ENCODE measurements at places on chromosomes 2 and 18. TPM values are rescaled to one million over a fixed set of nuclear protein-coding genes. Genes with fewer than 3 reads are reported as not detected.

- DNase-seq = no peak
Measured at GRCh38 chr18:70107091-70107490, 98.4 kb downstream of the RTTN start.

DNA sequence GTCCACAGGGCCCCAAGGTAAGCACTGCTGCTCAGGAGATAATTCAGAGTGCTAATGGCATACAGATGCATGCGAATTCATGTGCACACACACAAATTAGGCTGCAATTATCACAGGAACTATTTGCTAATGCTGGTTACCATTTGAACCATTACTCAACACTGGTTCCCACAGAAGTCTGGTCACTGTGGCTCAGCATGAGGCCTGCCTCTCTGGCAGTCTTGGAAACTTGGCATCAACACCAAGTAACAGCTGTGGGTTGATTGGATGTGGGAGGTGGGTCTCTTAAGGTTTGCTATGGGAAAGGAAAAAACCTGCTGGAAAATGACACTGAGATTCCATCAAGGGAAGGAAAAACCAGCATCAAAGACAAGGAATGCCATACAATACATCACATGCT, 105.0 kb downstream of the CELF4 start:
- DNase-seq = no peak

- DNase-seq = no peak
Measured at GRCh38 chr2:160575368-160575767, 81.8 kb upstream of the RBMS1 start.

- DNase-seq = peak; percentile 31
Measured at GRCh38 chr2:218569661-218570500, 1.2 kb downstream of the CNOT9 start.

- DNase-seq = no peak
Measured at GRCh38 chr2:73877071-73877802, 15.6 kb upstream of the ACTG2 start.

DNA sequence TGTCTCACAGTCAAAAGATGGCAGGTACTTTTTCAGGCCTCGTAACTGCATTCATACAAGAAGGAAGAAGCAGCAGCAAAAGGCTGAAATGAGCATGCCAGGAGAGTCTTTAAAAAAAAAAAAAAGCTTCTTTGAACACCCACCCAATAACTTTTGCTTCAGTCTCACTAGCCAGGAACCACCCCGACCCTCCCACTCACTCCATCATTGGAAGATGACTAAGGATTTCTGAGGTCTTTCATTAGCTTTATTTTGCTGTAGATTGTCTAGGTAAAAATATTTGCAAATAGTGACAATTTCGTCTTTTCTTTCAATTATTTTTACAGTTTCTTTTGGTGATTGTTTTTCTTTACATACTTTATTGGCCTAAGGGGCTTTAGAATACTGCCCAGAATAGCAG, 37.9 kb downstream of the RBBP8 start:
- DNase-seq = no peak

GRCh38 chr2:106105151-106105922, 88.8 kb downstream of the UXS1 start:
- peak; percentile 20 for DNase-seq

DNA sequence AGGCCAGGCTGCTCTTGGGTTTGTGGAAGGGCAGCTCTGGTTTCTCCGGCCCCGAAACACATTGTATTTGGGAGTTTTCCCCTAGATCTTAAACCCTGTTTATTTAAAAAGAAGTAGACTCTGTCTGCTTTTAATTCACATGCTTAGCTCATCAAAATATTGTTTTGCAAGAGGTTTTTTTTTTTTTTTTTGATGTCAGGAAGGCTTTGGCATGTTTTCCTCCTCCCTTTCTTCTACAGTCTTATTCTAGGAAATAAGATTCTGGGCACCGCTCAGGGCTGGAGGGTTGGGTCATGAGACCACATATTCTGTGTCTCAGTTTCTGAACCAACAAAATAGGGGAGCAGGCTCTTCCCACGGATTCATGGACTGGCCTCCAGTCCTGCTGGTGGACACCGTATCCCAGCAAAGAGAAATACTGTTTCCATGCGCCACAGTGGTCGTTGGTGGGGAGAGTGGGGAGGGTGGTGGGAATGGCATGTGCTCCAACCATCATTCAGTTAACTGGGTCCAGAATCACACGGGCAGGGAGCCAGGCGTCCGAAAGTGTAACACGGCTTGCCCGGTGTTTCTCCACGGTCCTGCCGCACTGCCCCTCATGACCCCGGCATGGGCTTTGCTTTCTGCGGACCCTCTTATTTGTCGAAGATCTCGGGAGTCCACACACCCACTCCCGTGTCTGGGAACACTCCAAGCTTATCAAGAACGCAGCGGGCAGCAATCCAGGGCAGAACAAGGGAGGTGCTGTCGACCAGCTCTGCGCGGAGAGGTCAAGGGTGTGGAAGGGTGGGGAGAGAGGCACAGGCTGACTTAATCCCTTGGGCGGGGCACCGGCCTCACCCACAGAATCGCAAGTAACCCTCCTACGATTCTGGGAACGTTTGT, 176.7 kb downstream of the GLI2 start:
- no peak for DNase-seq

DNA sequence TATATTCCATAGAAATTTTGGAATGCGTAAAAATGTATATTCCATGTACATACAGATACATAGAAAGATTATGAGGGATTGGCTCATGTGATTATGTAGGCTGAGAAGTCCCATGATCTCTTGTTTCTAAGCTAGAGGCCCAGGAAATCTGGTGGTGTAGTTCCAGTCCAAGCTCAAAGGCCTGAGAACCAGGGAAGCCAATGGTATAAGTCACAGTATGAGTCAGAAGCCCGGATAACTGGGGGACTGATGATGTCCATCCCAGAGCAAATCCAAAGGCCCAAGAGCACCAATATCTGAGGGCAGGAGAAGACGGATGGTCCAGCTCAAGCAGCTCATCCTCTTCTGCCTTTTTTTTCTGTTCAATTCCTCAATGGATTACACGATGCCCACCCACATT, 385.0 kb upstream of the KLHL29 start:
- no peak for DNase-seq

- DNase-seq = no peak
Measured at GRCh38 chr2:85168942-85169341, 35.8 kb downstream of the TCF7L1 start.

GRCh38 chr2:104092886-104093285, 761.0 kb upstream of the POU3F3 start:
- no peak for DNase-seq

- no peak for DNase-seq
Measured at GRCh38 chr2:142222715-142223114, 91.9 kb upstream of the LRP1B start.

- DNase-seq = peak; percentile 41
Measured at GRCh38 chr2:69646714-69647113, 3.2 kb upstream of the AAK1 start.

- DNase-seq = no peak
Measured at GRCh38 chr2:137255990-137256389, 490.6 kb downstream of the THSD7B start.

DNA sequence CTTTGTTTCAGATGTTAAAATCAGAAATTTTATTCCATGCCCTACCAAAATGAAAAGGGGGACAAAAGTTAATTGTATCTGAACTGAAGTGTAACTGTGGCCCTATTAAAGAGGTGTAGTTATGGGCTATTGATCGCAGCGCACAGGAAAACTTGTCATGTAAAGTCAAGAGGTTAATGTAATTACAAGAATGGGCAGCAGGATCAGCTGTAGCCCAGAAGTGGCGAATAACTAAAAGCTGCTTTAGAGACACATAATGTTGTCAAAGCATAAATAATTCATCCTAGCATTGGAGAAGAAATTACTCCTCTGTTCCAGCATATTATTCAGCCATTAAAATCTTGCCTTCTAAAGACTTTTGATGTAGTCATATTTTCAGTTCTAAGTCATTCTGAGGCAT, 211.8 kb downstream of the EPHA4 start:
- DNase-seq = no peak

DNA sequence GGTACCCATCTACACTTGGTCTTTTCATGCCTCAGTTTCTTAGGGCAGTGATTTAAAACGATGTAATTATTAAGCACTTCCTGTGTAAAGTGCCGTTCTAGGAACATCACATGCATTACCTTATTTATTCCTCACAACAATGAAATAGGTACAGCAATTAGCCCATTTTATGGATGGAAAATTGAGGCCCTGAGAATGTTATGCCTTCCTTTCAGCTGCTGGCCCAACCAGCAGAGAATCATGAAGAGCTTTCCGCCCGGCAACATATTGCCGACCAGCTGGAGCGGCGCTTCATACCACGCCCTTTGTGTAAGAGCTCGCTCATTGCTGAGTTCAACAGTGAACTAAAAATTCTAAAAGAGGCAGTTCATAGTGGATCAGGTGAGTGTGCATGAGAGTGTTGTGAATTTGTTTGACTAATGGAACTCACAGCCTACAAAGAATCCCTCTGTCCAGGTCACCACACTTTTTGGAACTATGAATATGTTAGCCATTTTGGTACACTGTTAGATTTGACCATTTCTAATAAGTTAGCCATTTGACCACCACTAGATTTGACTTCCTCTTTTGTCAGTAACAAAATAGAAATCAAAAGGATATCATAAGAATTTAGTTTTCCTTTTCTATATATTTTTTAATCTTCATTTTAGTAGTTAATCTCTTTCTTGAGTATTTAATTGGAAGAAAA, 25.6 kb upstream of the RPE start:
- no peak for DNase-seq

- no peak for DNase-seq
Measured at GRCh38 chr2:110816404-110817365, 84.3 kb downstream of the ACOXL start.

GRCh38 chr18:11972371-11973174, 8.7 kb upstream of the IMPA2 start:
- DNase-seq = no peak

GRCh38 chr2:168499500-168499899, 43.4 kb downstream of the CERS6 start:
- DNase-seq = no peak

Gene C2orf15
- 0.37 TPM for total RNA-seq

Gene PLEK
- total RNA-seq = 4.5 TPM

Gene ARMC9
- 0.92 TPM for total RNA-seq

Gene TRABD2A
- total RNA-seq = 73.2 TPM

Gene MOCOS
- total RNA-seq = 0.47 TPM

Gene TUBA3D
- total RNA-seq = not detected
